ENCODE measurements at places on chromosomes 7 and 10. TPM values are rescaled to one million over a fixed set of nuclear protein-coding genes. Genes with fewer than 3 reads are reported as not detected.

TFPI2 gene
- 73.5 TPM for total RNA-seq

GRCh38 chr10:106278383-106278782 is 886.1 kb downstream of the SORCS1 start:
- no peak for DNase-seq

DNA sequence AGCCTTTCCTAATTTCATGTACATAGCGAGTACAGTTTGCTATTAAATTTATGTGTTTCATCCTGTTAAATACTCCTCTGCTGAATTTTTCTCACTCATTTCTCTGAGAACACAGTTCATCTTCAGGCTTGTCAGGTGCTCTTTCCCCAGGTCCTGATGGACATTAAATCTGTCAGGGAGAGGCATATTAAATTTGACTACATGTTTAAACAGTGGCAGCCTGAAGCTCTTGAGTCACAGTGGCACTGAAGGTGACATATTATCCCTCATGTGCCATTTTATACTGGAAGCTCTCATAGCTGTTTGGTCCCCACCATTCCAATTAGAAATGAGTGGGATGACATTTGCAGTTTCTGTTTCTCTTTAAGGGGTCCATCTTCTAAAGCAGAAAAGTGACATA is 1089.6 kb upstream of the SORCS1 start:
- no peak for DNase-seq

DNA sequence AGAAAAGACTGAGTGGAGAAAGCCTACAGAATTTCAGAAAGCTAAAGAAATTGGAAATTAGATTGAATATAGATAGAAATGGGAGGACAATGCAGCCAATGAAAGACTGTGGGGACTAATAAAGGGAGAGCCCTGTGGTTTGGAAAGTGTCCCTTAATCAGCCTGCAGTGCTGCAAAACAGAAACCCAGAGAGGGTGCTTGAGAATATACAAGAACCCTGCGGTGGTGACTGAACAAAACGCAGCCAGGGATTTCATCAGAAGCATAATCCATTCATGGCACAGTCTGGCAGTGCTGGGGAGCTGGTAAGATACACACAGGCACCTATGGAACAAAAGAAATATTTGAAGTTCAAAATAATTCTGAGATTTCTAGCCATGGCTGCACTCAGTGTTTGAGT is 19.1 kb downstream of the CEP41 start:
- DNase-seq = no peak

MYOF gene
- 56.0 TPM for total RNA-seq

FBXL13 gene
- total RNA-seq = 3.6 TPM

Measured in mesothelial cell of epicardium (in vitro differentiated cells).